ENCODE measurements at places on chromosomes 1 and 21.

DNA sequence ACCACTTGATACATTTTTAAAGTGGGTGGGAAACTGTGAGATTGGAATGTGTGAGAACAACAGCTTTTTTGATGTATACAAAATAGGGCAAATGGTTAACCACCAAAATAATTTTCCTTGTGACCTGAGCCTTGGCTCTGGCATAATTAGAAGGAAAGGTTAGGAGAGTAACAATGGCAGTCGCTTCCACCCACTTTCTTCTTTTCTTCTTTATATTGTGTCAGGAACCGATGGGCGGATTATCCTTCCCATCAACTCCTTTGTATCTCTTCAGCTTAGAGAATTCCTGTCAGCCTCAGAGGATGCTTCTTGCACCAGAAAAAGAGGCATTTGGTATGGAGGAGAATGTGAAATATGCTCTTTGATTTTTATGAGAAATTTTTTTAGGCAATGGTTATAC, 90.6 kb downstream of the SDCCAG8 start:
- no peak for DNase-seq

DNA sequence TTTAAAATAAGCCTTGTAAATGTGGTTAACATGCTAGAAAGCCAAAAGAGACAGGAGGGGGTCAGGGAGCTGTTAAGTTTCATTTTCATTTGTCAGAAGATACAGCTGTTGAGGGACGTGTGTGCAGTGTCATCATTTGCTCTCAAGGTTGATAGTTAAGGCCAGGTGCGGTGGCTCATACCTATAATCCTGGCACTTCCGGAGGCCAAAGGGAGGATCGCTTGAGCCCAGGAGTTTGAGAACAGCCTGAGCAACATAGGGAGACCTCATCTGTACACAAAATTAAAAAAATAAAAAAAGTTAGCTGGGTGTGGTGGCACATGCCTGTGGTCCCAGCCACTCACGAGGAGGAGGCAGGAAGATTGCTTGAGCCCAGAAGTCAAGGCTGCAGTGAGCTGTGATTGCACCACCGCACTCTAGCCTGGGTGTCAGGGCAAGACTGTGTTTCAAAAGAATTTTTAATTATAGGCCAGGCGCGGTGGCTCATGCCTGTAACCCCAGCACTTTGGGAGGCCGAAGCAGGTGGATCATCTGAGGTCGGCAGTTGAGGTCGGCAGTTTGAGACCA, 22.7 kb downstream of the ZBTB8OS start:
- DNase-seq, result no peak

GRCh38 chr1:198121056-198121826, 35.6 kb upstream of the NEK7 start:
- DNase-seq, result no peak

GRCh38 chr1:192866241-192866868, 57.5 kb downstream of the RGS2 start:
- no peak for DNase-seq

GRCh38 chr1:215744419-215744818, 177.3 kb downstream of the KCTD3 start:
- no peak for DNase-seq

- DNase-seq, result no peak
These were observed 8.5 kb downstream of the DIO1 start for GRCh38 chr1:53902235-53903138.

DNA sequence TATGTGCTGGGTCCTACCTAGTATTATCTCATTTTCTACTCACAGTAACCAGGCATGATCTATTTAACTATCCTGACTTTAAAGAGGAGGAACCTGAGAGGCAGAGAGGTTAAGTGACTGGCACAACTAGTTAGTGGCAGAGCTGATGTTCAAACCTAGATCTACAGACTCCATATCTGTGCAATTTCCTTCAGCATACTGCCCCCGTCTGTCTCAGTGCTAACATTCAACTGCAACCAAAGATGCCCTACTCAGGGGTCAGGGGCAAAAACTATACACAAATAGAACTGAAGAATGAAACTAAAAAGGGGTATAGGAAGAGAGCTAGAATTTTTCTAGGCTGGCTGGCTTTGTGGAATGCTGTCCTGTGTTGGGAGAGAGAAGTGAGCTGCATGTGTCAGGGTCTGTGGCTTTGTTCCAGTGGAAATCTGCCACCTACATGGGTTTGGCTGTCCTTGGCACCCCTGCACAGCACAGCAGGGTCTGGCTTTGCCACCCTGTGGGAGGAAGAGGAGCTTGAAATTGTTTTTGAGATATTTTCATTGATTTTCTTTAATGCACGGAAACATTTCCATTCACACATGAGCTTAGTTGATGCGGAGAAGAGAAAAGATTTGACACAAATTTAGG, 368.5 kb downstream of the RPS6KC1 start:
- no peak for DNase-seq

GRCh38 chr1:159826441-159827101, at the start of gene SLAMF8:
TSS of gene SLAMF8 (plus strand) at chr1:159826873. CDS start at chr1:159826899, 26 bp downstream.
- DNase-seq, result no peak

GRCh38 chr1:233368106-233368788, 40.7 kb downstream of the MAP3K21 start:
- DNase-seq, result no peak

GRCh38 chr1:160169553-160170399, 18.4 kb downstream of the ATP1A4 start:
- no peak for DNase-seq

GRCh38 chr1:183034682-183035081, 11.5 kb downstream of the LAMC1 start:
- no peak for DNase-seq

GRCh38 chr1:15056515-15057285, 96.8 kb upstream of the TMEM51 start:
- no peak for DNase-seq

DNA sequence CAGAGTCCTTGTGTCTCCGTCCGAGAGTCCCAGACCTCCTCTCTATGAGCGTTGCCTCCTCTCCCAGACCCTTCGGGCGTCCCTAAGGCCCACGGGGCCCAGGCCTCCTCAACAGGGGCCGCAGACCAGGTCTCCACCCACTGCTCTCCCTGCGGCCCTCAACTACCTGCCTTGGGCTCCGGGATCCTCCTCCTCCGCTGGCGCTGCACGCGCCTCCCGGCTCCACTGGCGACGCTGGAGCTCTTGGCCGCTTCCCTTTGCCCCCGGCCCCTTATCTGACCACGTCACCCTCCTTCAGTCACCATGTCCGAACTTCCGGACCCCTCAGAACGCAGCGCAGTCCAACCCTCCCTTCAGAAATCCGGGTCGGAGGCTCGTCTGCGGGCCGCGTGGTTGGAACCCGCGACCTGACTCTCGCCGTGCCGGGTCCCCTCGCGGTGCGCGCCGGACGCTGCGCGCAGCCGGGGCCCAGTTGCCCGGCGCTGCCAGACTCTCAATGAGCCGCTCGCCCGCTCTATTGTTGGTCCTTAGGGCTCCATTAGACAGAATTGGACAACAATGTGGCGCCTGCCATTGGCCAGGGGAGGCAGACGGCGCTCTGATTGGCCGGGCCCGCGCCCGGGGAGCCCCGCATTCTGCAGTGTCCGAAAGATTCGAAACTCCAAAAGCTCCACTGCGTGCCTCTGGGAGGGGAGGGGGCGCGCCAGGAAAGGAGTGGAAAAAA, at the start of gene DMRTA2:
DMRTA2 (minus strand) TSS at position 498 of the 724 bp plus-strand sequence. CDS start 1,907 bp downstream, outside the sequence.
- no peak for DNase-seq

- DNase-seq, result no peak
These were observed 20.0 kb upstream of the KIAA1614 start for GRCh38 chr1:180892675-180893074.

DNA sequence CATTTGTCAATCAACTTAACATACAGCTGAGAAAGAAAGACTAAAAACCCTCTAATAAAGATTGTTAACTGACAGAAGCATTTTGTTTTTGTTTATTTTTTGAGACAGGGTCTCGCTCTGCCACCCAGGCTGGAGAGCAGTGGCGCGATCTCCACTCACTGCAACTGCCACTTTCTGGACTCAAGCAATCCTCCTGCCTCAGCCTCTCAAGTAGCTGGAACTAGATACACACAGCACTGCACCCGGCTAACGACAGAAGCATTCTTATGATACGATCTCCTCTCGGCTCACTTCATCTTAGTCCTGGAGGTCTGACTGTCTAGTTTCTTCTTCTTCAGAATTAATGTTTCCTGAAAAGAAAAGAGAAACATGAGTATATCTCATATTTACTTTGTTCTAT, 23.5 kb downstream of the RSPH1 start:
- DNase-seq, result no peak

All from activated CD4-positive, alpha-beta T cell treated with anti-CD3 and anti-CD28 coated beads for 1 hour (primary cell).